ENCODE measurements at places on chromosomes 3 and 15. TPM values are rescaled to one million over a fixed set of nuclear protein-coding genes. Genes with fewer than 3 reads are reported as not detected.
A peak's percentile ranks its signal among the peaks of the same experiment; 100 is the strongest.

- no peak for DNase-seq
Measured at GRCh38 chr15:94857466-94857865, 626.1 kb downstream of the MCTP2 start.

DNA sequence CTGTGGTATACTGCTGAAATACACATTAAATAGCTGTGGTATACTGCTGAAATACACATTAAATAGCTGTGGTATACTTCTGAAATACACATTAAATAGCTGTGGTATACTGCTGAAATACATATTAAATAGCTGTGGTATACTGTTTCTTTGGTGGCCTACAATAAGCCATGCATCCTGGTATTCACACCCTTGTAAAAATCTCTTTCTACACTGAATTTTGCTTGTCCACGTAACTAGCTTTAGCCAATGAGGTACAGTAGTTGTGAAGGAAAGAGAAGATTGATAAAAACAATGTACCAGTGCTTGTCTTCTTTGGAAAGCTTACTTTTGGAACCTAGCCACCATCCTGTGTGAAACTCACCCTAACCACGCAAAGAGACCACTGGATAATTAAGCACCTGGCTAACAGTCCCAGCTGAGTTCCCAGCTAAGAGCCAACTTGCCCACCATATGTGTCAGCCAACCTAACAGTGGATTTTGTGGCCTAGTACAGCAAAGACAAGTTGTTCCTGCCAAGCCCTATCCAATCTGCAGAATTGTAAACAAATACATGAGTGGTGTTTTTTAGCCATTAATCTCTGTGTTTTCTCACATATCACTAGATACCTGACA lies 103.4 kb upstream of the MELTF start:
- no peak for DNase-seq

DNA sequence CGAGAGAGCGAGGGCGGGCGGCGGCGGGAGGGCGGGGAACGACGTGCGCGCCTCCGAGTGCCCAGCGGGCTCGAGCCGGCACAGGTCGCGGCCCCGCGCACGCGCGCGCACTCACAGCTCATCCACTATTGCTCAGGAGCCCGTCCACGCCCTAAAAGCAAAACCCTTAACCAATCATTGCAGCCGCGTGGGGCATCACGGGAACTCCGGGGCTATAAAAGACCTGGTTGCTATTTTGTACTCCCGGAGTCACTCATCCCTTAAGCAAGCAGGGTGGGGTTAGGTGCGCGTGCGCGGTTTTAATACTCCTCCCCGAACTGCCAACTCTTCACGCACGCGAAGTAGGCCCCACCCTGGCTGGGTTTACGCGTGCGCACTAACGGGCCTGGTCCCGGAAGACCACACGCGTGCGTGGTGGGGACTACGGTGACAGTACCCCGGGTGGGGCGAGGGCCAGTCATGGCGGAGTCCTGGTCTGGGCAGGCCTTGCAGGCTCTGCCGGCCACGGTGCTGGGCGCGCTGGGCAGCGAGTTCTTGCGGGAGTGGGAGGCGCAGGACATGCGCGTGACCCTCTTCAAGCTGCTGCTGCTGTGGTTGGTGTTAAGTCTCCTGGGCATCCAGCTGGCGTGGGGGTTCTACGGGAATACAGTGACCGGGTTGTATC lies at the start of the genes RHOA and TCTA:
RHOA (minus strand) TSS at position 9 of the 664 bp plus-strand sequence. CDS start 36,387 bp downstream, outside the sequence.
TCTA (plus strand) TSS at position 456 of the 664 bp plus-strand sequence; CDS start at position 460, 4 bp downstream.
- peak; percentile 99 for DNase-seq

DNA sequence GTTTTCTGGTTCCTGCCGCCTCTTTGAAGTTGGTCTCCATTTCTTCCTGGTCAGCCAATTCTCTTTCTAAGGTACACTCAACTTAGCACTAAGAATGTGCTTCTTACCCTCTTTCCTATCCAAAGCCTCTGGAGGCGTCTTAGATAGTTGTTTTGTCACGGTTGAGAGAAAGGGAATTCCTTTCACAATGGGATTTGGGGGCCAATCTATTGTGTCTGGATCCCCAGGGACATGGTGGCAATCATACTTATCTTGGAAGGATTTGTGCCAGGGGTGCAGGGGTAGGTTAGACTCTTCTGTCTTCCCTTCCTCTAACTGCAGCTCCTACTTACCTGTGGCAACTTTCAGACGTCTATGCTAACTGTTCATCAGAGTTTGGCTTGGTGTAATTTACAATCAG lies 287.1 kb downstream of the SOX2 start:
- DNase-seq, result no peak

DNA sequence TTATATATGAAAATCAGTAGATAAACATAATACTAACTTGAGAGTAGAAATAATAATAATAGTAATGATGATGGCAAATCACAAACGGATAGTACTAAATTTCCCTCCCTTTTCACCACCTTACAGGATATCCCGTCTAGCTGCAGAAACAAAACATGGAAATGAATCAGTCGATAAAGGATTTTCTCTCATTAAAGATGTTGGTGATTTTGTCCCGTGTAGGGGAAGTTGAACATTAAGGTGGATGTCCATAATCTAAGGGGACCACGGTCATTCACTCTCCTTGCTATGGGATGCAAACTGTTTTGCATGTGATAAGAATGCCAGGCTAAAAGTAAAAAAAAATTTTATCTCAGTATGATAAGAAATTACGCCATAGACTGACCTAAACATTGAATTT lies 1027.7 kb upstream of the NR2F2 start:
- no peak for DNase-seq

- no peak for DNase-seq
Measured at GRCh38 chr3:53974324-53974723, 82.7 kb upstream of the SELENOK start.

DNA sequence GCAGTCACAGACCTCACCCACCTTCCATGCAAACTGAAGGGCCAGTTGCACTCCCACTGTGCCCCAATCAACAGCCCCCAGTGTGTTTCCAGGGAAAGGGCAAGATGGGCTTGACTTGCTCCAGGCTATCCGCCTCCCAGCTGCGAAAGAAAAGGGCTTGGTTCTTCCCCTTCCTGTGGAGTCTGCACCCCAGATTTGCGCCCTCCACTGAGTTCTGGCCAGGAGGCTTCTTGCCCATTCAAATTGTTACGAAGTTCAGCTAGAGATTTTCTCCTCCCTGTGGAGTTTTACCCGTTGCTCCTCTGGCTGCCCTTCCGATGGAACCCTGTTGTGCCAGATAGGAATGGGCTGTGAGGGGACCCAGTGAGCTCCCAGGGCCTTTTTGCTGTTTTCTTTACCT lies 1096.9 kb upstream of the ALCAM start:
- DNase-seq, result no peak

ZSCAN2 gene
- 21.5 TPM for total RNA-seq

DNA sequence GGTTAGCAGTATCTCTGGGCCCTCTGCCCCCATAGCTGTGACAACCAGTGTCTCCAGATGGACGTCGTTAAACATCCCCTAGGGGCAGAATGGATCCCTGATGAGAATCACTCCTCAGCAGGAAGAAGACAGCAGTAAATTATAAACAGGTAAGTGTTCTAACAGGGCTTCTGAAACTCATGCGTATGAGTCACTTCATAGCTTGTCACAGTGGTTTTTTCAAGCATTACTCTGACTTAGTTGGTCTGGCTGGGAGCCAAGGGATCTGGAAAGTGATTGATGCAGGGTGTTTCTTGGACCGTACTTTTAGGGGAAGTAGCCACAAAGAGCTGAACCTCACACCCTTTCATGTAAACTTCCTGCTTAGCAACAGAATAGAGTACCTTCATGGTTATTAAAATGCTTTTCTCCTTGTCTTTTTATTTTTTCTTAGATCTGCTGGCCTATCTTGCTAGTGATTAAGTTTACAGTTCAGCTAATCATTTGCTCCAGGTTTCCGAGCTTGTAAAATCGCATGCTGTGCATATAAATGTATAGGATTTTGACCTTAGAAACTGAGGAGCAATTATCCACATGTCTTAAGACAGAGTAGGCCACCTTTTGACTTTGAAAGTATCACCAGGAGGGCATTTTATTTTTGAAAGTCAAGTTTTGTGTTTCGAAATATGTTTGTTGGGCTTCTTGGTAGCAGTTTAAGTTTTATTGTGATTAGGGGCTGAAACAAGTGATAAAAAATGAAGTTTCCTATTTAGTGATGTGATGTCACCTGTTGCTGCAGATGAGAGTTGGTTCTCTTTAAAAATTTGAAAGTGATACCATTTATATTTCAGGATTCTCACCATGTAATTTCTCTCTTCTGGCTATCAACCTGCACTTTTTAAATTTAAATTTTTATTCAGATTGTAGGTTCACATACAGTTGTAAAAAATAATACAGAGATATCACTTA lies 333.9 kb downstream of the PTPRG start:
- DNase-seq, result peak; percentile 12

VPS33B gene
- total RNA-seq, result 16.5 TPM

GRCh38 chr3:84547971-84548970 lies 410.5 kb upstream of the CADM2 start:
- DNase-seq, result peak; percentile 36

DNA sequence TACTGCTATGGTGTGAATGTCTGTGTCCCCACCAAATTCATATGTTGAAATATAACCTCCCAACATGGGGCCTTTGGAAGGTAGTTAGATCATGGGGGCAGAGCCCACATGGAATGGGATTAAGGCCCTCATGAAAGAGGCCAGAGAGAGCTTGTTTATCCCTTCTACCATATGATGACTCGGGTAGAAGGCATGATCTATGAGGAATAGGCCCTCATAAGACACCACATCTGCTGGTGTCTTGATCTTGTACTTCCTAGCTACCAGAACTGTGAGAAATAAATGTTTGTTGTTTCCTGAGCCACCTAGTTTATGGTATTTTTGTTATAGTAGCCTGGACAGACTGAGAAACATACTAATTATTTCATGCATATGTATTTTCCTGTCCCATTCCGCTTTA lies 51.9 kb downstream of the WWTR1 start:
- DNase-seq, result no peak

DNA sequence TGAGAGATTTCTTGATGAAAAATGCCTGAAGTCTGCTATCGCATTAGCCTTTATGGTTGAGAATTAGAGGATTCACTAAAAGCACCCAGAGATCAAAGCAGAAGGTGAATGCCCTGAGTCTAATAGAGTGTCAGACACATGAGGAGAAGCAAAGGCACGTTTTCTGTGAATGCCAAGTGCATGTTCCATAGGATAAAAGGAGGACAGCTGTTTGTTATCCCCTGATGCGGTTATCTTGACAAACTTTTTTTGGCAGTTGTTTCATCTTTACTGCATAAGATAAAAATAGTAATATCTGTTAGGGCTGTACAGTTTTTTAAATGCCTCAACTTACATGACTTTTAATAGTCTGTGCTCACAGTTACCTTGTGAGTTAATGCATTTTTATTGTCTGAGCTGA lies 65.3 kb upstream of the CD96 start:
- no peak for DNase-seq

POLR2H gene
- 118 TPM for total RNA-seq

- DNase-seq, result no peak
Measured at GRCh38 chr3:132241776-132242514, 75.3 kb upstream of the ACP3 start.

DNA sequence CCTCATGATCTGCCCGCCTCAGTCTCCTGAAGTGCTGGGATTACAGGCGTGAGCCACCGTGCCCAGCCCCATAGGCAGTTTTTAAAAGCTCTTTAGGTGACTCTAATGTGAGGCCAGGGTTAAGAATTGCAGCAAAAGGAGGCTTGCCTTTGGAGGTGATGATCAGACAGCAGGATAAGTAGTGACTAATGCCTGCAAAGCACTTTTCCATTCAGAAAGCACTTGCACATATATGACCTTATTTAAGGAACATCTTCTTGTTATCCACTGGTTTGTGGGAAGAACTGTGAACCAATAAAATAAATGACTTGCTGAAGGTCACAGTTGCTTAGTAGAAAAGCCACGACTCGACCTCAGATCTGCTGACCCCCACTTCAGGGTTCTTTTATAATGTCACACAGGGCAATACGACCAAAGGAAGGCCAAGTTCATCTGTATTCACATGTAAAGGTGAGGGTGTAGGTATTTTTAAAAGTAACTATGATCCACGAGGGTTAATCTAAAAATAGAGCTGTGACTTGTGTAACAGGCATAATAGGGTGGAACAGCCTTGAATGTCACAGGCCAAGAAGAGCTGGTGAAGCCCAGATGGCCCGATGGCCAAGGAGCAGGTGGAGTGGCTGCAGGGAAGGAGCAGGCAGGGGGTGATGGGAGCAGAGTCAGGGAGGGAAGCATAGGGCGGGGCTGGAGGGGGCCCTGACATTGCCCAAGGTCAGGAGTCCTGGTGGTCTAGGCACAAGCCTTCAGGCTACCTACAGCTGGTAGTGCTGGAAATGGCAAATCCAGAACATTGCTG lies 24.4 kb downstream of the LARP6 start:
- no peak for DNase-seq

Measured in HepG2 (cell line).